ENCODE measurements at places on chromosomes 6 and 20.

GRCh38 chr6:47654255-47654654, 44.1 kb upstream of the ADGRF4 start:
- no peak for DNase-seq

- no peak for DNase-seq
Measured at GRCh38 chr6:131811500-131811899, 3.7 kb downstream of the ENPP1 start.

DNA sequence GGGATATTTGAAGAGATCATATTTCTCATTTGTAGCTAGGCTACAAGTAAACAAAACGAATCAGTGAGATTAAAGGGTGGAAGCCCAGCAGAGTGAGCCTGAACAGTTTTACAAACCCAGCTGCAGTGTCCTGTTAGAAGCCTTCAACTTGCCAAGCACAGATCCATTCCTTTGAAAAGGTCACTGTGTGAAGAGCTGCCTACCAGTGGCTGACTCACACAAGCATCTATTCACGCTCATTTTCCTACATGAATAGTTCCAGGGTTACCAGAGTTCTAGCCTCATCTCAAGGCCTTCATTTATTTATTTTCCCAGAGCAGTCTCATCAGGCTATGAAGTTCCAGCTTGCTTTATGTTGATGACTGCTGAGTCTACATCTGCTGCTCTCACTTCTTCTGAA, 25.7 kb upstream of the MLIP start:
- no peak for DNase-seq

GRCh38 chr6:129567374-129567773, 142.6 kb downstream of the ARHGAP18 start:
- no peak for DNase-seq

DNA sequence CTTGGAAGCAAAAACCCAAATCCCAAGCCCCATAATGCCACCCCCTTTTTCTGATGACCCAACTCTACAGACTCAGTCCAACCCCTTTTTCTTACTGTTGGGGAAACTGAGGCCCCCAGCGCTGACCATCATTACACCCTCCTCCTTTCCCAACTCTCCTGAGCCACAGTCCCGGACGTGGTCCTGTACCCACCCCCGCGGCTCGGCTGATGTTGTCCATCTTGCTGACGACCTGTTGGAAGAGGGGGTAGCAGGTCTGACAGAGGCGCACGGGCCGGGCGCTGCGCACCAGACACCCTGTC, 533 bp downstream of the OSTM1 start:
- no peak for DNase-seq

DNA sequence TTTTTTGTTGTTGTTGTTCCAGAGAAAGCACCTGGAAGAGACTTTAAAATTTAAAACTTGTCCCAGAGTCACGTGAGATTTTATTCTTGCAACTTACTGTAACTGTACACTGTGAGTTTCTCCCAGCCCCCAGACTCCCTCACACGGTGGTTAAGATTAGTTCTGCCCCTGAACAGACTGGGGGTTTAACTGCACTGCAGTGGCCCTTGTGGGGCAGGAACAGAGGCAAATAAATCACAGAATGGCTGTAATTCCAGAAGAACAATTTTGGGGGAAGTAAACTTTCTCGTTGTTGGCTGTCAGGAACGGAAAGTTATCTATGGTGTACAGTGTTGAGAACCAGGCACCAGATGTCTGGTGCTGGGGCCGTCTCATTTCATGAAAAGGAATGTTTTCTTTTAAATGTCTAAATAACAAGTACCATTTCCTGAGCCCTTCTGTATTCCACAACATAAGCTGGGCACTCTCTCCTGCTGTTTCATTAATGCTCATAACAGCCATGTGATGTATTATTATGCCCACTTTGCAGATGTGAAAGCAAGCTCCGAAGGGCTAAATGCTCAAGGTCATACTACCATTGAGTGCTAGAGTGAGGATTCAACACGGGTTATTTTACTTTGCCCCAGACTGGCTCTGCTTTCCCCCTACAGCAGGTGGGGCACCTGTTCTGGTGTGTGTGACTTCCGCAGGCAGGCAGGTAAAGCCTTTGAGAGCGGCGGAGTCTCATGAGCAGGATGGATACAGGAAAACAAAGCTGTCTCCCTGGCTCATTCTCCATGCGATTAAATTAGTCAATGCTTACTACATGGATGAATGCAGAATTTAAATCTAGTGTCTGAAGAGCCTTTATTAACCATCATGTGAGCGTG, 30.5 kb downstream of the CNKSR3 start:
- no peak for DNase-seq

GRCh38 chr20:19671374-19671773, 86.7 kb upstream of the RIN2 start:
- DNase-seq = no peak

GRCh38 chr20:19944772-19945459, 72.2 kb upstream of the NAA20 start:
- DNase-seq = no peak

DNA sequence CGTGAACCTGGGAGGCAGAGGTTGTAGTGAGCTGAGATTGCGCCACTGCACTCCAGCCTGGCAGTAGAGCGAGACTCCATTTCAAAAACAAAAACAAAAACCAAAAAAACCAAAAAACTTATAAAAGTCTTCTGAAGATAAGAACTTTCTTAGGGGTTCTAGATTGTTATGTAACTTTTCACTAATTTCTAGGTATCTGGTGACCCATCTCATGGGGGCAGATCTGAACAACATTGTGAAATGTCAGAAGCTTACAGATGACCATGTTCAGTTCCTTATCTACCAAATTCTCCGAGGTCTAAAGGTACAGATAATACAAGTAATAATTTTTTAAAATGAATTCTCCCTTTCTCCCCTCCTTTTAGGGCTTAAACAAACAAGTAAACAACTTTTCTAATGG, 45.1 kb downstream of the MAPK14 start:
- DNase-seq = no peak

GRCh38 chr6:166502453-166502852, 84.0 kb downstream of the RAMACL start:
- no peak for DNase-seq

GRCh38 chr6:165186441-165187205, 122.8 kb downstream of the C6orf118 start:
- no peak for DNase-seq

DNA sequence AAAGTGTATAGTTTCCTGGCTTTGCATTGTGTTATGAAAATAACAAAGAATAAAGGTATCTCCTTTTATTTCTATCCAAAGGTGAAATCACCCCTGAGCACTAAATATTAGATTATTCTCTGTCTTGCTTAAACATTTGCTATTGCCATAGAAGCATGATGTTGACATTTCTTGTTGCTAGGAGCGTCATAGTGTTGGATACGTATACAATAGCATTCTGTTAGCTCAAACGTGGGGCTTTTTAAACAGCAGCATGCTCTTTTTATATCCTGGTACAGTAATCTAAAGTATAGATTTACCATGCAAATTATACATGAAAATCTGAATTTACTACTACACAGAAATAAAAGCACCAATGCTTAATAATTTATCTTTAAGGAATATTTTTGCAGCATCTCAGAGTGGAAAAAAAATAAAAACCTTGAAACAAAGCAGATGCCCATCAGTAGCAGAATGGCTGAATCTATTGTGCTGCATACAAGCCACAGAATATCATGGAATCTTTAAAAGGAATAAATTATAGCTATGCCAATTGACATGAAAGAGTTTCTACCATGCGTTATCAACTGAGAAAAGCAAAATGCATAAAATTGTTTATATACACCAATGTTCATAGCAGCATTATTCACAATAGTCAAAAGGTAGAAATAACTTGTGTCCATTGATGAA, 9.6 kb upstream of the HSF2 start:
- DNase-seq = no peak

DNA sequence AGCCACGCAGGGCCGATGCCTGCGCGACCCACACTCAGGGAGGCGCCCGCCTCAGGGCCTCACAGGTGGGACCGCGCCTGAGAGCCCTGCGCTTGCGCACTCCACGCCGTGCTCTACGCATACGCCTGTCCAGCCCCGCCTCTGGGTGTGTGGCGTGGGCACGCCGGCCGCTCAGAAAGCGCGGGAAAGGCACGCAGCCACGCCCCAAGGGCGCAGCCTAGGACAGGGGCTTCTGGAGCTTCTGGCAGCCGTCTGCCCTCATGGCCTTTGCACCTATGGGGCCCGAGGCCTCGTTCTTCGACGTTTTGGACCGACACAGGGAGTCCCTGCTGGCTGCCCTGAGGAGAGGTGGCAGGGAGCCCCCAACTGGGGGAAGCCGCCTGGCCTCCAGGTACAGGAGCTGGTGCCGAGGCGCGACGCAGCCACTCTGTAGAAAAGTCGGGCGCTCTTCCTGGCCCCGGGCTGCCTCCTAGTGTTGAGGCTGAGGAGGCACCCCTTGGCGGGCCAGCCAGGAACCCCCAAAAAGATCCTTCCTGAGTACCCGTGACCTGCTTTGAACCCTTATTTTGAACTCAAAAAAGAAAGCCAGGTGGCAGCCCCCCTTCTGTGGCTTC, at the start of gene SPO11:
Gene SPO11 (plus strand): TSS at position 196 of the 614 bp plus-strand sequence. CDS start 65 bp downstream, at position 261.
- no peak for DNase-seq

DNA sequence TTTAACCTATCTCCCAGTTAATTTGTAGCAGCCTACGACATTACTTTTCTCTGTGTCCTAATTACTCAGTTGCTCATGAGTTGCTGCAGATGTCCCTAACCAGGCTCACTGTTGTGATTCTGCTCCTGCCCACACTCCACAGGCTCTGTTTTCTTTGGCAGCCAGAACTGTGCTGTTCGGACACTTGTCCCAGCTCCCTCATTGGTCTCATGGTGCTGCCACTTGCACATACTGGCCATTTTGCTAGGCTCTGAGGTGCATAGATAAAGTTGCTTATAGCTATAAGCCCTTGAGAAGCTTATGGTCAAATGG, 55.0 kb downstream of the NOX3 start:
- no peak for DNase-seq

- DNase-seq = no peak
Measured at GRCh38 chr6:164042212-164042611, 627.7 kb downstream of the QKI start.

DNA sequence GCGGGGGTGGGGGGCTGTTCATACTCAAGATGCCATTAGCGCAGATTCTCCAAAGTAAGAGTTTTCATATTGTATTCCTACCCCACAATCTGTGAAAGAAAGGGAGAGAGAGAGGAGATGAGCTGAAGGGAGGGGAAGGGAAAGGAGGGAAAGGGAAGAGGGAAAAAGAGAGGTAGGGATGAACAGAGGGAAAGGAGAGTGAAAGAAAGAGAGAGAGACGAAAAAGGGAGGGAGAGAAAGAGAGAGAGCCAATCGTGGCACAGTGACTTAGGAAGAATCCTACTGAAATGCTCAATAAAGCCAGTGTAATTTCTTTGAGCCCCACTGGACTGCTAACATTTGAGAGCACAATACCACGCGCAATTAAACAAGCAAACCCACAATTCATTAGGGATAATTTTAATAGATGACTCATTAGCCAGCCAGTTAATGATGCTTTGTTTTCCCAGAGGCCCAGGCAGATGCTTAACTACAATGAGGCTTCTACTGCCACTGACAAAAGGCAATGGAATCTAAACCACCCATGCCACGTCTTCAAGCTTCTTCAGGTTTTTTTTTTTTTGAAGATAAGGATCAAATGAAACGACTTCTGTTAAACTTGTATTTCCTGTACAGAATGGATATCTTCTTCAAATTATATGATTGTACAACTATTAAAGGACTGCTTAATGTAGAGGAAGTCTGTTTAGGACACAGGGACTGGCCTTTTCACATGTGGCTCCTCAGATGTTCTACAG, 306.8 kb downstream of the FOXC1 start:
- DNase-seq = no peak

DNA sequence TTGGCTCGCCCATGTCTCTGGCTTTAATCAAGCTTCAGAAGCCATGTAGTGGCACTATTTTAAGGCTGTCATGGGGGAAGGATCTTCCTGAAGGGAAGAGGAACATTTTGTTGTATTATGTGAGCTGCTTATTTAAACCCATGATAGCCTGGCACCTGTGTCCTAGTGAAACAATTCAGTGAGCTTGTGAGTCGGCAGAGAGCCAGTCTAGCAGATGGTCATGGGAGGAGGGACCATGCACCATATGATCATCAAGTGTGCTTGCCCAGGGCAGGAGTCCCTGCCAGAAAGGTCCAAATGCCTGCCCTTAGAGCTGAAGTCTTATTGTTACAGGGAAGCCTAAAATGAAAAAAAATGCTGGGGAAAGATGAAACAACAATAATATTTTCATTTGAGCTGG, 132.9 kb downstream of the PRDM13 start:
- DNase-seq = no peak

GRCh38 chr20:53750827-53751619, 157.4 kb upstream of the ZNF217 start:
- peak; percentile 12 for DNase-seq

DNA sequence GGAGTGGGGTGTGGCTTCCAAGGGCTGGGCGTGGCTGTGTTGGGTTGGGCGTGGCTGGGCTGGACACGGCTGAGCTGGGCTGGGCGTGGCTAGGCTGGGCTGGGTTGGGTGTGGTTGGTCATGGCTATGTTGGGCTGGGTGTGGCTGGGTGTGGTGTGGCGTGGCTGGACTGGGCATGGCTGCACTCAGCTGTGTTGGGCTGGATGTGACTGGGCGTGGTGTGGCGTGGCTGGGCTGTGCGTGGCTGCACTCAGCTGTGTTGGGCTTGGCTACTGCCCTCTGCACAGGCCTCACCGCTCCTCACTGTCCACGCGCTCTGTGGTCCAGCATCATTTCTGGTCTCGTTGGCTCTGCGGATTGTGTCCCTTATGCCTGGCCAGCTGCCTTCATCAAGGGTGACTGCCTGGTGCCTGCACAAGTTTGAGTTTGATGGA, 43.5 kb upstream of the SLCO4A1 start:
- DNase-seq = no peak

- DNase-seq = no peak
Measured at GRCh38 chr6:15874326-15874725, 211.5 kb upstream of the DTNBP1 start.

- no peak for DNase-seq
Measured at GRCh38 chr6:16562498-16562897, 198.8 kb downstream of the ATXN1 start.

Data from activated gamma-delta T cell treated with anti-CD3 and anti-CD28 coated beads, Interleukin-2, amount 50 U/mL, for 16 hours (primary cell).